ENCODE measurements at places on chromosomes 11 and 22.

- H3K4me1 ChIP-seq, result peaks cover 77% of the 10 kb centered on the region
- no peak for DNase-seq
- H3K4me3 ChIP-seq, result peak overlapping the region; percentile 3
- H3K27ac ChIP-seq, result peak overlapping the region; percentile 65
- H3K27me3 ChIP-seq, result no peaks in the 10 kb centered on the region
These were observed 40.6 kb downstream of the CD44 start for GRCh38 chr11:35179466-35180135.

DNA sequence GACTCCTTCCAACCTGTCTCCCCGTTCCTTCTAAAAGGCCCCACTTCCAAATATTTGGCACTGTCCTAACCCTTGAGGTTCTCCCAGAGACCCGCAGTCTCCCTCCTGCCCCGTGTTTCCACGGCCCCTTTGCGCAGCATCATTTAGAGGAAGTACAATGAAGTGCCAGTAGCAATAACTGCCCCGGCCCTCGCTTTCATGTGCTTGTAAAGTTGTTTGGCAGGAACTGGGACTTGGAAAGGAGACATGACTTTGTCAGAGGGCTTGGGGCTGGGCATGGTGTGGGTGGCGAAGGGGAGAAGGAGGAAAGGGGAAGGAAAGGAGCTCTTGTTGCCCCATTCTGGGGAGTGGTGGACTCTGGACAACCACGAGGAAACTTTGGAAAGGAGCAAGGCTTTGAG, 2.6 kb downstream of the CD44 start:
- H3K4me1 ChIP-seq, result peaks cover 57% of the 10 kb centered on the region
- H3K27me3 ChIP-seq, result no peaks in the 10 kb centered on the region
- no peak for DNase-seq
- H3K36me3 ChIP-seq, result no peaks in the 10 kb centered on the region

GRCh38 chr22:26547426-26547825, 35.2 kb upstream of the TFIP11 start:
- no peak for DNase-seq
- no peak overlapping the region for H3K4me3 ChIP-seq

GRCh38 chr11:20559523-20560300, 39.7 kb upstream of the SLC6A5 start:
- no peak overlapping the region for H3K27ac ChIP-seq
- no peak for DNase-seq
- no peaks in the 10 kb centered on the region for H3K36me3 ChIP-seq
- H3K27me3 ChIP-seq, result no peaks in the 10 kb centered on the region
- no peak overlapping the region for H3K4me3 ChIP-seq
- no peaks in the 10 kb centered on the region for H3K4me1 ChIP-seq

GRCh38 chr11:128208329-128209137, 378.8 kb downstream of the ETS1 start:
- no peak for DNase-seq
- no peak overlapping the region for H3K4me3 ChIP-seq
- no peaks in the 10 kb centered on the region for H3K36me3 ChIP-seq
- no peaks in the 10 kb centered on the region for H3K27me3 ChIP-seq
- no peak overlapping the region for H3K27ac ChIP-seq
- no peaks in the 10 kb centered on the region for H3K4me1 ChIP-seq

- no peak overlapping the region for H3K27ac ChIP-seq
- H3K4me1 ChIP-seq, result no peaks in the 10 kb centered on the region
- H3K27me3 ChIP-seq, result no peaks in the 10 kb centered on the region
- no peak overlapping the region for H3K4me3 ChIP-seq
These were observed 562.6 kb upstream of the CADM1 start for GRCh38 chr11:116066777-116067176.

DNA sequence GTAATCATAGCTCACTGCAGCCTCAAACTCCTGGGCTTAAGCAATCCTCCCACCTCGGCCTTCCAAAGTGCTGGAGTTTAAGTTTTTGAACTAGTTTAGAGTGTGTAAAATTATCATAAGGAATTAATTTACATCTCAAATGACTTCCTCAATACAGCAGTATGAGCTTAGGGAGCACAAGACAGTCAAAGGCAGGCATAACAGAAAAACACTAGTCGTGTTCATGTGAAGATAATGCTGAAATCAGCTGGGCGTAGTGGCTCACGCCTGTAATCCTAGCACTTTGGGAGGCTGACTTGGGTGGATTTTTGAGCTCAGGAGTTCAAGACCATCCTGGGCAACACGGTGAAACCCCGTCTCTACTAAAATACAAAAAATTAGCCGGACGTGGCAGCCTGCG, 25.8 kb downstream of the YDJC start:
- H3K4me3 ChIP-seq, result no peak overlapping the region
- H3K27ac ChIP-seq, result no peak overlapping the region
- DNase-seq, result no peak
- H3K36me3 ChIP-seq, result no peaks in the 10 kb centered on the region
- no peaks in the 10 kb centered on the region for H3K4me1 ChIP-seq

- no peak overlapping the region for H3K4me3 ChIP-seq
- peaks cover 31% of the 10 kb centered on the region for H3K4me1 ChIP-seq
- H3K27me3 ChIP-seq, result no peaks in the 10 kb centered on the region
- DNase-seq, result no peak
- H3K36me3 ChIP-seq, result peaks cover 8% of the 10 kb centered on the region
- H3K27ac ChIP-seq, result peak overlapping the region; percentile 87
These were observed 204.5 kb downstream of the CSNK2A3 start for GRCh38 chr11:11148596-11148995.

DNA sequence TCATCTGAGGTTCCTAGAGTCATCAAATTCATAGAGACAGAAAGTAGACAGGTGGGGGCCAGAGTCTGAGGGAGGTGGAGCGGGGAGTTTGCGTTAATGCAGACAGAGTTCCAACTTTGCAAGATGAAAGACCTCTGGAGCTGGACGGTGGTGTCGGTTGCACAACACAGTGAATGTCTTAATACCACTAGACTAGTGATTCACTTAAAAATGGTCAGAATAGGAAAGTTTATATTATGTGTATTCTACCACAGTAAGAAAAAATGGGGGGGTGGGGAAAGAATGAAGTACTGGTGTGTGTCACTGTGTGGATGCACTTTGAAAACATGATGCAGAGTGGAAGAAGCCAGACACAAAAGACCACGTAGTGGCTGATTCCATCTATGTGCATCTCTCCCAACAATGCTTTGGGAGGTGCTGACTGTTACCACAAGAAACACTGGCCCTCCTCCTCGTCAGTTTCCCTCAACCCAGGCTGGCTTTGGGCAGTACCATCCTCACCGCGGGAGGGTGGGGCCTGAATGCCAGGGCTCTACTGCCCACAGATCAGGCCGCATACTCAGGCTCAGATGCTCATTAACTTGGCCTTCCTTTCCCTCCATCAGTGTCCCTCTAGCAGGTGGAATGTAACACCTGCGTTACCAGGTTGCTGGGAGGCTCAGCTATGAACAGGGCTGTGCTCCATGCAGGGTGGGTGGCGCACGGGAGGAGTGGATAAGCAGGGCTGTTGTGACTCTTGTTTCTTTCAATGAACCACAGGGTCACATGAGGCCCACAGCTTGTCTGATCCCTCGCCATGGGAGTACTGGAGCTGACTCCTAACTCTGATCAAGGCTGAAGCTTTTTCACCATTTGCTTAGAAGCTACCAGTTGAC, 297.0 kb downstream of the CTTN start:
- H3K4me1 ChIP-seq, result no peaks in the 10 kb centered on the region
- H3K4me3 ChIP-seq, result no peak overlapping the region
- H3K36me3 ChIP-seq, result no peaks in the 10 kb centered on the region
- DNase-seq, result no peak
- H3K27me3 ChIP-seq, result no peaks in the 10 kb centered on the region
- no peak overlapping the region for H3K27ac ChIP-seq

DNA sequence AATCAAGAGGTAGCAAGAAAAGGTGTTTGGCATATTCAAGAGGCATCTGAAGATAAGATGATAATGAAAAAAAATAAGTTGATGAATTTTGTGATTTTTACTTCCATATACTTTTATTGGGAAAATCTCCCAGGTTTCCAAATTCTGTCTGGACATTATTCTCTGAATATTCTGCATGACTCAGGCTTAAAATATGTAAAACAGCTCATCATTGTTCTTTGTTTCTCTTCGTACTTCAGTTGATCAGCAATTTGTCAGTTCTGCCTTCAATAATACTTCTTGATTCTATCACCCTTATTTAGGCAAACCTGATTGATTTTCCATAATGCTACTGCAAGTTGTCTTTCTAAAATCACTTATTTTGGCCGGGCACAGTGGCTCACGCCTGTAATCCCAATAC, 30.2 kb downstream of the GTF2H1 start:
- H3K36me3 ChIP-seq, result peaks cover 37% of the 10 kb centered on the region
- no peak overlapping the region for H3K27ac ChIP-seq
- H3K4me1 ChIP-seq, result no peaks in the 10 kb centered on the region
- H3K27me3 ChIP-seq, result no peaks in the 10 kb centered on the region
- no peak overlapping the region for H3K4me3 ChIP-seq

DNA sequence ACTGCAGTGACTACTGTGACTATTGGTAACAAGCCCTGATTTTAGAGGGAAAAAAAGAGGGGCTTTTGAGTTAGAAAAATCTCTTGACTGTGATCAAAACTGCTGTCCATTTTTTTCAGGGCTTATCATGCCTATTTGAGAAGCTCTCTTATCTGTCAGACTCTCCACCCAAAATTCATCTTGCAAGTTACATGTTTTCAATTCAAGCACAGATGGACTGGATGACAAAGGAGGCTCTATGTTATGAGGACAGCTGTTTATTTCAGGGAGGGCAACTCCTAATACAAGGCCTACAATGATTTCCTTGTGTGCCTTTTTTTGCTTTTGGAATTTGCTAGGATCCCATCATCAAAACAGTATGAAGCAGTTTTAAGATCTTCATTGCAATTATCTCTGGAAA, 35.2 kb upstream of the USP47 start:
- no peaks in the 10 kb centered on the region for H3K4me1 ChIP-seq
- no peaks in the 10 kb centered on the region for H3K27me3 ChIP-seq
- no peak for DNase-seq
- H3K27ac ChIP-seq, result no peak overlapping the region
- H3K36me3 ChIP-seq, result no peaks in the 10 kb centered on the region

DNA sequence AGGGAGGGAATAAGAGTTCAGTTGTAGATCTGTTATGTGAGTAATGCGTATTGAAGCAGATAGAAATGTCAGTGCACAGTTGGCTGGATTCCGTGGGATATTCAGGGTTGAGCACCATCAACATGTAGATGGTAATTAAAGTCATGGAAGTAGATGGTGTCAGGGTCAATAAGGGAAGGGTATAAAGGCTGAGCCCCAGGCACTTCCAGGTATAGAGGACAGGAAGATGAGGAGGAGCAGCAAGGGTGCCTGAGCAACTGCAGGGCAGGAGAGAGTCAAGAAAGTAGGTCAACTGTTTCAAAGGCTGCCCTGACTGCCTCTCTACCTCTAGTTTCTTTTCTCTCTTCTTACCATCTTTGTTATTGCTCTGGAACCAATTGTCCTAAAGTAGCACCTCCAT, 85.9 kb downstream of the MICAL2 start:
- peak overlapping the region; percentile 57 for H3K27ac ChIP-seq
- H3K36me3 ChIP-seq, result no peaks in the 10 kb centered on the region
- peak overlapping the region; percentile 41 for H3K4me3 ChIP-seq

DNA sequence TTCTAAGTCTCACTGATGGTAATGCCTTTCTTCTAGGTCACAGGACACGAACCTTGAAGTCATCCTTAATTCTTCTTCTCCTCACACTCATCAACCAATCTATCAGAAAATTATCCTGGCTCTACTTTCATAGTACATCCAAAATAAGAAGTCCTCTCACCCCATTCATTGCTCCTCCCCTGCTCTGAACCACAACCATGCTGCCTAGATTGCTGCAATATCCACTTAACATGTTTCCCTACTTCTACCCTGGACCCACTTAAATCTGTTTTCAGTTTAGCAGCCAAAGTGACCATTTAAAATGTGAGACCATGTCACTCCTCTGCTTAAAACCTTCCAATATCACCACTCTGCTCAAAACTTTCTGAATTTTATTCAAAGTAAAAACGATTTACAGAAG, 445.9 kb upstream of the FAT3 start:
- no peak overlapping the region for H3K27ac ChIP-seq
- no peak overlapping the region for H3K4me3 ChIP-seq
- no peaks in the 10 kb centered on the region for H3K36me3 ChIP-seq
- H3K4me1 ChIP-seq, result no peaks in the 10 kb centered on the region
- no peaks in the 10 kb centered on the region for H3K27me3 ChIP-seq
- DNase-seq, result no peak

GRCh38 chr11:2928605-2929530, at the start of gene PHLDA2:
Gene PHLDA2, minus strand, starts transcription at chr11:2929420. Its CDS starts 56 bp downstream, at chr11:2929364.
- H3K27me3 ChIP-seq, result peaks cover 4% of the 10 kb centered on the region
- H3K36me3 ChIP-seq, result no peaks in the 10 kb centered on the region
- H3K27ac ChIP-seq, result no peak within 1 kb of the TSS
- DNase-seq, result peak; percentile 63
- peaks cover 20% of the 10 kb centered on the region for H3K4me1 ChIP-seq

GRCh38 chr11:35145271-35145670, 6.3 kb downstream of the CD44 start:
- no peak for DNase-seq
- H3K4me3 ChIP-seq, result peak overlapping the region; percentile 97
- peak overlapping the region; percentile 88 for H3K27ac ChIP-seq

DNA sequence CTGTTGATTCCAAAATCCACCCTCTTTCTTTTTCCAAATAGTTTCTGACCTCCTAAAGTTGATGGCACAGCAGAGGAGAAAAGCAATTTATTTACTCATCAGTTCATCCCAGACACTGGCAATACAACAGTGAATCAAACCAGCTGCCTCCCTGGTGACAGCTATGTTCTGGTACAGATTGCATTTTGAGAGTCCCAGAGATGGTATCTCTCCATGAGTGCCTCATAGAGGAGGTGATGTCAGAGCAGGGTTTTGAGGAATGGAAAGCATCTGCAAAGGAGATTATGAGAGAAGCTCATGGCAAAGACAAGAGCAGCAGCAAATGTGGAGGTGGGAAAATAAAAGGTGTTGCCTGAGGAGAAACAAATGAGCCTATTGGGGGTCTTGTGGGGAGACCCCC, 377.2 kb downstream of the MN1 start:
- no peak overlapping the region for H3K4me3 ChIP-seq
- H3K27ac ChIP-seq, result no peak overlapping the region
- DNase-seq, result no peak
- H3K36me3 ChIP-seq, result no peaks in the 10 kb centered on the region
- no peaks in the 10 kb centered on the region for H3K4me1 ChIP-seq

DNA sequence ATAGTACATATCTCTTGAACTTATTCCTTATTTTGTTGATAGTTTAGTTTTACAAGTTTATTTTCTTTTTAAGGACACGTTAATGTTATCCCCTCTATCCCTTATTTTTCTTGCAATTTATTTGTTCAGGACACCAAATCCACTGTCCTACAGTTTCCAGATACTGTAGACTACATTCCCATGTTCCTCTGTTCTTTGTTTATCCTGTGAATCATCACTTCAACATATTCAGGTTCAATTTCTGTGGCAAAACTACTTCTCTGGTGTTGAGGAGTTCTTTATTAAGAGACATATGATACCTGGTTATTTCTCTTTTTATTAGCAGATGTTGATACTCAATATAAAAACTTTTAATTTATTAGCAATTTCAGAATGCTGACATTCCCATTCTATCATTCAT, 72.8 kb upstream of the CLNS1A start:
- no peak for DNase-seq
- H3K4me3 ChIP-seq, result no peak overlapping the region
- no peaks in the 10 kb centered on the region for H3K36me3 ChIP-seq
- H3K27ac ChIP-seq, result no peak overlapping the region
- no peaks in the 10 kb centered on the region for H3K27me3 ChIP-seq

- no peak overlapping the region for H3K4me3 ChIP-seq
- no peaks in the 10 kb centered on the region for H3K36me3 ChIP-seq
- no peaks in the 10 kb centered on the region for H3K27me3 ChIP-seq
- no peak for DNase-seq
- H3K4me1 ChIP-seq, result no peaks in the 10 kb centered on the region
These were observed 18.5 kb downstream of the ENDOD1 start for GRCh38 chr11:95108159-95108611.
